ENCODE measurements at places on chromosomes 12 and 14.

DNA sequence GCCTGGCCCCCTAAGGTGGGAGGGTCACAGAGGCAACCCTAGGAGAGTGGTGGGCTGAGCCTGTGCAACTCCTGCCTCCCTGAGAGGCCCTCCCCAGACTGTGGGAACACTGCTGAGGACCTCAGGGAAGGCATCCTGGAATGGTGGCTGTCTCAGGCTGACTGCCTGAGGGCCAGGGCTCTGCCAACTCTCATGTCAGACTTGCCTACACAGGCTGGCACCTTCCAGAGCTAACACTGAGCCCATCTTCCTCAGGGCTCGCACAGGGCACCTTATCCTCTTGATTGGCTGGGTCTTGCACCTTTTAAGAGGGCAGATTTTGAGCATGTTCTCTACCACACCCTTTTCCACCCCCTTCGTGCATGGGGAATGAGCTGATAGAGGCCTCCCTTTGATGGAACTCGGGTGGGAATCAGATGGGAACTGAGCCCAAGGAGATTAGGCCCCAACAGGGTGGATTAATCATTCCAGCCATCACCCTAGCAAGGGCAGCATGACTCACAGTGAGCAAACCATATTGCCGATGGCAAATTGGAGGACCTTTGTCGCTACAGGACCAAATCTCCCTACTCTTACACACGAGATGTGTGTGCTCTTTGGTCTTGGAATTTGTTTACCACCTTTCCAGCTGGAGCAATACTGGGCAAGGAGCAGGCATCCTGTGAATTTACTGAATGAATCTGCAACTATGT is 702.8 kb downstream of the VRK1 start:
- DNase-seq: no peak

DNA sequence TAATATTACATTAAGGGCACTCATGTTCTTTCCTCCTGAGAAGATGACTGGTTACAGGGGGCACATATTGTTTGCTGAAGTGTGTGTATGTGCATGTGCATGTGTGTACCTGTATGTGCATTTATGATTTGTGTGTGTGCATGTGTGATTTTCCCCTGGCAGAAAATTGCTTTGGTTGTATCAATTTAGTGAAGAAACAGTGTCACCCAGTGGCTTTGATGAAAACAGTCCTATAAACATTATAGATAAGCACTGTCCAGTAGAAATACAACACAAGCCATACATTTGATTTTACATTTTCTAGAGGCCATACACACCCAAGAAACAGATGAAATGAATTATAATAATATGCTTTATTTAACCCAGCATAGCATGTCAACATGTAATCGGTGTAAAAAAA is 8.6 kb downstream of the PDE3A start:
- DNase-seq: no peak

DNA sequence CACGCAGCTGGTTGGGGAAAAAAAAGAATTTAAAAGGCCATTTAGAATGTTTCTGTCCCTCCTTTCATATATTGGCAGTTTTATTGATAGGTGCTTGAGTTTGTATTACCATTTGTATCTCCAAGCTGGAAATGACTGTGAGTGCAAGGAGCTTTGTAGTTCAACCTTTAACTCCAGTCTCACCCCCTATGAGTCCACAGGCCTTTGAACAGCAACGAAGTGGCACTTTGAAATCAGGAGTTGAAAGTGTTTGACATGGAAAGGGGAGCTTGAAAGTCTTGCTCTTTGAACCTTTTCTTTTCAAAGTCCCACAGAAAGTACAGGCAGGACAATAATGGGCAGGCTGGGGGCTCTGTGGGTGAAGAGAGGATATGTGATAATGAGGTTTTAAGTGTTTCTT is 480.3 kb downstream of the RERGL start:
- no peak for DNase-seq

DNA sequence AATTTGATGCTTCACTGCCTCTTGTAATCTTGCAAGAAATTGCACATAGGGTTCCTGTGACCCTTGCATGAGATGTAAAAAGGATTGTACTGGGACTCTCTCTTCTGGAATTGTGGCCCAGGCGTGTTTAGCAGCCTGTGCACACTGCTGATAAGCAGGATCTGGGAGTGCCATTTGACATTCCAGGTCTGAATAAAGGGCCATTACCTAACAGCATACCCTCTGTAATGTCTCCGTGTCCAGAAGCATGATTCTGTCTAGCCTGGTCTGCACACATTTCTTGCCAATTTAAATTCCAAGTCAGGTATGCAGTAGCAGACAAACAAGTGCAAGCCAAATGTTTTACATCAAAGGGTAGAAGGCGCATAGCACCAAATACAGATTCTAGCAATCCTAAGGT is 18.1 kb upstream of the MAPKAPK5 start:
- no peak for DNase-seq
